Naive thymus-derived CD8-positive, alpha-beta T cell (primary cell): ENCODE measurements at places on chromosomes 16 and 17.
A peak's percentile ranks its signal among the peaks of the same experiment; 100 is the strongest.

DNA sequence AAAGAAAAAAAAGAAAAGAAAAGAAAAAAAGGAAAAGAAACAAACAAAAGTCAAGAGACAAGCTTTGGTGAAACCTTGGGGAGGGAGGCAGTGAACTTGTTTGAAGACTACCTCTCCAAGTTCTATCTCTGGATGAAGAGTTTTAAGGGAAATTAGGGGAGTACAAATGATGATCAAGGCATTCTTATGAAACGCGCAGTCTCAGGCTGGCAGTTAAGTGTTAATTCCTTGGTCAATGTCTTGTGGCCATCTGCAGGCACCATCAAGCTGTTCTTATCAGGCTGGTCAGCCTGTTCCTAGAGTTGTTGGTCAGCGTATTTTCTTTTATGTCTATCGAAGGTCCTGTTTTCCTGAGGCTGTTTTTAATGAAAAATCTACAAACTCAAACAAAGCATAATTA lies 8.2 kb upstream of the DRG2 start:
- no peak for DNase-seq

GRCh38 chr16:46907061-46907774 lies 23.1 kb downstream of the GPT2 start:
- DNase-seq = no peak

DNA sequence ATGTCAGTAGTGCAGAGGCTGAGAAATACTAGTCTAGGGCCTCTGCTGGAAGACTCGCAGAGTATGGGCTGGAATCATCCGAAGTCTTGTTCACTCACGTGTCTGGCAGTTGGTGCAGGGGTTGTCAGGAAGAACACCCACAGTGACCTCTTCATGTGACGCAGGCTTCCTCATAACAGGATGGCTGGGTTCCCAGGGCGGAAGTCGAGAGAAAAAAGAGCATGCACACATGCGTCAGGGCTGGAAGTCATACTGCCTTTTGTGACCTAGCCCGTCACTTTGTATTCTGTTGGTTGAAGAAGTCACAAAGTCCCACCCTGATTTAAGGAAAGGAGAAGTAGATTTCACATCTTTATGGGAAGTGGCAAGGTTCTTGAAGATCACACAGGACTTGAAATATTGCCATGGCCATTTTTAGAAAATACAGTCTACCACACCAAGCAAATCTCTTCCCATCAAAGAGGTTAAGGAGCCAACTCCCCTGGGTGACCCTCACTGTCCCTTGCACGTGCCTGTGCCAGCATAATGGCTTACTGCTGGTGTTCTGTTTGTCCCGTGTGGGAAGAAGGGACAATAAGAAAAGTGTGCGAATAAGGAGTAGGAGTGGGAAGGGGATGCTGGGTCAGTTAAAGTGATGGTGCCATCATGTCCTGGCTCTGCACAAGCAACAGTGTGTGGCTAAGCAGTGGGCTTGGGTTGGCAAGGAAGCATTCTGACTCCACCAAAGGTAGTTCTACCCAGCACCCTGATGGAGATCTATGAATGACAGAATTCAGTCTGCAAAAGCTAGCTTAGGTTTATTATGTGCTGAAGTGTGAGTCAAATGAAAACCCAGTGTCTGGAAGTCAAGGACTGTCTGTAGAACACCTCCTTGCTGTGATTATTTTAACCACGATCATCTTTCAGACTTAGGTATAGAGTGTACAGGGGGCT lies 28.1 kb downstream of the HEATR3 start:
- no peak for DNase-seq

GRCh38 chr17:5472511-5472910 lies 3.7 kb upstream of the DHX33 start:
- DNase-seq = no peak

GRCh38 chr17:14355556-14355955 lies 54.7 kb downstream of the HS3ST3B1 start:
- DNase-seq = no peak

- peak; percentile 60 for DNase-seq
Observed at GRCh38 chr17:45234641-45235415, 13.1 kb downstream of the FMNL1 start.

DNA sequence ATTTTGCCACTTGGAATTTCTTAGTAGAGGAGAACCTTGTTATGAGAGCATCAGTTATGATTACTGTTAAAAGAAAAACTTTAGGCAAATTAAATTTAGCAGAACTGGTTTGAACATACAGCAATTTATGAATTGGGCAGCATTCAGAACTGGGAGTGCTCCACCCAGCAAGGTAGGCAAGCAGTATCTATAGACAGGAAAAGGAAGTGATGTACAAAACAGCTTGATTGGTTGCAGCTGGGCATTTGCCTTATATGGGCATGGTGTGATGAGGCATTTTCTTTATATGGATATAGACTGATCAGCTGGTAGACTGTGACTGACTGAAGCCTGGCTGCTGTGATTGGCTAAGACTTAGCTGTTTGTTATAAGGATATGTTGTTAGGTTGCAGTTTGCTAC lies 17.6 kb upstream of the CYLD start:
- DNase-seq = no peak

GRCh38 chr16:185691-186090 lies 5.4 kb downstream of the HBQ1 start:
- DNase-seq = no peak

DNA sequence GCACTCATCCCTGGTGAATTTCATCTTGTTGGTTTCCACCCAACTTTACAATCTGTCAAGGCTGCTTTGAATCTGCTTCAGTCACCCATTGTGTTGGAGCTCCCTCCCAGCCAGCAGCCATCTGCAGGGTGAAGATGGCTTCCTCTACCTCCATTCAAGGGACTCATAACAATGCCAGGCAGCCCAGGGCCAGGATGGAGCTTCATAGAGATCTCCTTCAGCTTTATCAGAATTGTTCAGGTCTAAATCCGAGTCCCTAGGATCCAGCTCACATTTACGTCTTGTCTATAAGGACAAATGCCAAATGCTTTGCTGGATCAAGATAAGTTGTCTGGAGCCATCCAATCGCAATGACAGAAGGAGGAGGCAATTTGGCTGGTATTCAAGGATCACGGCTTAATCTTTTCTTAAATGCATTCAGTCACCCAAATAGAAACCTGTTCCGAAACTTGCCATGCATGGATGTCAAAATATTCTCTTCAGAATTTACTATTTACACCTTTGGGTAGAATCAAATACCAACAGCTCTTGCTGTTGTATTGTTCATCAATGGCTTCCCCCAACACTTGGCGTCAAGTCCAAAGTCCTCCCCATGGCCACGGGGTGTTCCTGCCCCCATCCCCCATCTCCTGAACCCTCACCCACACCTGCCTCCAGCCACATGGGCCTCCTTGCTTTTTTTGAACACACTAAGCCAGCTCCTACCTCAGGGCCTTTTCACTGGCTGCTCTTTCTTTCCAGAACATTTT lies 3.8 kb upstream of the FAM171A2 start:
- DNase-seq = no peak

DNA sequence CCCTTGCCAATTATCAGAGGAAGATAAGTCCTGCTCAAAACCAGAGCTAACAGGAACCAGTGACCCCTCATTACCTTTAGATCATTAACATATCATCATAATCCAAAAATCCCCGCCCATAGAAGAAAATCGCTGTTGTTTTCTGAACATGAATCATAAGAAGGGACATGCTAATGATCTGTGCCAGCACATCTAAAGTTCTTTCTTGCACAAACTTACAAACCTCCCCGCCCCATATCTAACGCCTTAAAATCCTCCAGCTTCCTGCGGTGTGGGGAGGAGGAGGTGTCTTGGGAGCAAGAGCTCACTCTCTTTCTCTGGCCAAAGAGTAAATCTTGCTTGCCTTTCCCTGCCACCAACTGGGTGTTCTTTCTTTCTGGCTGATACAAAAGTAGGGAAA lies 78.3 kb downstream of the IRX3 start:
- no peak for DNase-seq

DNA sequence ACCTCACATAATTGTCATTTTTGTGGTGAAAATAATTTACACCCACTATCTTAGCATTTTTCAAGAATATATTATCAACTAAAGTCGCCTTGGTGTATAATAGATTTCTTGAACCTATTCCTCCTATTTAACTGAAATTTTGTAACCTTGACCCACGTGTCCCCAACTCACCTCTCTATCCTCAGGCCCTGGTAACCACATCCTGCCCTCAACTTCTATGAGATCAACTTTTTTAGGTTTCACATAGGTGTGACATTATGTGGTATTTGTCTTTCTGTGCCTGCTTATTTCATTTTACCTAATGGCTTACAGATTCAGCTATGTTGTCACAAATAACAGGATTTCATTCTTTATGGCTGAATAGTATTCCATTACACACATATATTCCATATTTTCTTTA lies 73.0 kb upstream of the CNTNAP4 start:
- DNase-seq = no peak
